ENCODE measurements at places on chromosomes 1 and 21.
A peak's percentile ranks its signal among the peaks of the same experiment; 100 is the strongest.

- DNase-seq = no peak
Observed at GRCh38 chr1:68585351-68585750, 88.5 kb upstream of the DEPDC1 start.

DNA sequence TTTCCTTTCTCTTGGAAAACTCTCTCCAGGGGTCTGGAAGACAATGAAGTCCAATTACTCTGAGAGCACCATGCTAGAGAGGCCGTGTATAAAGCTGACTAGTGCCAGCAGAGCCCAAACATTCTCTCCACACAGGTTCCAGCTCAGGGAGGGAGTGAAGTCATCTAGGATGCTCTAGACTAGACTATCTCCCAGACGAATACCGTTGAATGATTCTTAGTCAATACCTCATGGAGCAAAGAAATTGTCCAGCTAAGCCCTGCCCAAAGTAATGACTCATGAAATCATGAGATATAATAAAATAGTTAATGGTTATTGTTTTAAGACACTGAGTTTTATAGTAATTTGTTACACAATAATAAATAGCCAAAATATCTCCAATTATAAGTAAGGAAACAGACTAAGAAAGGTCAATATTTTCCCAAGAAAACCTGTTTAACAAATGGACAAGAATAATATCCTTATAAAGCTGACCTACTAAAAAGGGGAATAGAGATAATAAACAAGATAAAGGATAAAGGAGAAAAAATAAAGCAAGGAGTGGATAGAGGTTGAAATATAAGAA, 163.9 kb upstream of the LRRC7 start:
- no peak for DNase-seq

- peak; percentile 23 for DNase-seq
Observed at GRCh38 chr1:152495066-152495675, 15.4 kb upstream of the LCE5A start.

DNA sequence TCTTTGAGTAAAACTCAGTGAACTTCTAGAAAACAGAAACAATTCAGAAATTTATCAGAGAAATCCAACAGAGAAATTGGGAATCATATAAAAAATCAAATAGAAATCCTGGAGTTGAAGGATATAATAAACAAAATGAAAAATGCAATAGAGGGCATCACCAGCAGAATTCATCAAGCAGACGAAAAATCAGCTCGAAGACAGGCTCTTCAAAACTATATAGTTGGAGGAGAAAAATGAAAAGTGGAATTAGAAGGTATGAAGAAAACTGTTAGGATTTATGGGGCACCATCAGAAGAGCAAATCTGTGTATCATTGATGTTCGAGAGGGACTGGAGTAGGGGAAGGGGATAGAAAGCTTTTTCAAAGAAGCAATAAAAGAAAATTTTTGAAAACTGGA, 121.5 kb upstream of the GPR52 start:
- no peak for DNase-seq

All from AG10803 (cell line).